ENCODE measurements at places on chromosomes 6 and 20. TPM values are rescaled to one million over a fixed set of nuclear protein-coding genes. Genes with fewer than 3 reads are reported as not detected.

The SLC52A3 gene
- 0.07 TPM for total RNA-seq

The DNMT3B gene
- 6.2 TPM for total RNA-seq

The C6orf132 gene
- total RNA-seq: not detected

The TRAM2 gene
- 101 TPM for total RNA-seq

The PRELID3B gene
- total RNA-seq: 86.7 TPM

The OR10C1 gene
- not detected for total RNA-seq

The TGM3 gene
- not detected for total RNA-seq

The HEY2 gene
- total RNA-seq: 12.9 TPM

The ESR1 gene
- 0.13 TPM for total RNA-seq

The GJA10 gene
- total RNA-seq: not detected

The CST8 gene
- not detected for total RNA-seq

The HLA-G gene
- total RNA-seq: not detected

The PLCB1 gene
- total RNA-seq: 74.5 TPM

The MYCT1 gene
- total RNA-seq: 184 TPM

The ZC3H12D gene
- not detected for total RNA-seq

The TBC1D32 gene
- 8.1 TPM for total RNA-seq

The PTGIS gene
- 1.3 TPM for total RNA-seq

The CUL7 gene
- total RNA-seq: 22.8 TPM

The RIMS4 gene
- not detected for total RNA-seq

The LAMA4 gene
- total RNA-seq: 444 TPM

The SPDEF gene
- total RNA-seq: under 0.01 TPM

The HLA-DOA gene
- total RNA-seq: under 0.01 TPM
